ENCODE measurements at places on chromosomes 3 and 15.

DNA sequence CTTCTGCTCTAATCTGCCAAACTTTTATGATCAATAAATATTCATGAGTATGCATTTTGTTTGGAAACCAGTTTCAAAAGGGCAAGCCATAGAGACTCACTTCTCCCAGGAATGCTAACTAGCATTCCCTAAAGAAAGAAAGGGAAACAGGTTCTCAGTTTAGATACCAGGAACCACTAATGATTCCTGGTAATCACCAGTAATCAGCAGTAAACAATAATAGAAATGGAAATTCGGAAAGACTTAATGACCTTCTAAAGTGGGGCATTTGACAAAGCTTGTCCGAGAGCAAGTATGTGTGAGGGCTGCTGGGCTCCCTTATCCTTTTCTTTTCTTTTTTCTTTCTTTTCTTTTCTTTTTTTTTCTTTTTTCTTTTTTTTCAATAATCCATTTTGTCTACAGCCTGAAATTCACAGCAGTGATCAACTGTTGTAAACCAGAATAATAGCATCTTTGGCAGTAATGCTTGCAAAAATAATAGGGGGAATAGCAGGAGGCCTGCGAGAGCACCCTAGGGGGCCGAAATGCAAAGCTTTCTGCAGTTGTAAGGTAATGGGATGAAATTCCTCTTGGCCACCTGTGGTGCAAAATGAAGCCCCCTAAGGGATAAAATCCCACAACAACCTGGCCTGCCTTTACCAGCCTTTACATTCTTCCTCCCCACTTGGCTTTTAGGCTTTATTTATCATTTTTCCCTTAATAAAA lies 253.2 kb downstream of the ZPLD1 start:
- DNase-seq, result no peak

- DNase-seq, result no peak
Measured at GRCh38 chr15:100204771-100205170, 137.0 kb downstream of the ADAMTS17 start.

DNA sequence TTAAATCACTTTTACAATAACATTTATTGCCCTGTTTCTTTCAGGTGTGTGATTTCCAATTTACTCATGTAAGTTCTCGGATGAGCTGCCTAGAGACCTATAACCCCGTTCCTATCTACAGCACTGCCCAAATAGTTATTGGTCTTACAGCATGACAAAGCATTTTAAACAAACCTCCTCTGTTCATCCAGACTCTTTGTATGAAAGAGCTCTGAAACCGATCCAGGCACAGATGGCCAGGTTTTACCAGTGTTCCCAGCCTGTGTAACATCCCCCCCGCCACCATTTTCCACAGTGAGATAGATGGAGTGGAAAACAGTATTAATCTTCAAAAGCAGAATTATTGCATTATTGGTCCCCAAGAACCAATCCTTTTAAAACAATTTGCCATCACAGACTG lies 59.0 kb upstream of the SPTSSB start:
- no peak for DNase-seq

GRCh38 chr3:153284282-153284938 lies 122.4 kb downstream of the RAP2B start:
- peak; percentile 88 for DNase-seq

DNA sequence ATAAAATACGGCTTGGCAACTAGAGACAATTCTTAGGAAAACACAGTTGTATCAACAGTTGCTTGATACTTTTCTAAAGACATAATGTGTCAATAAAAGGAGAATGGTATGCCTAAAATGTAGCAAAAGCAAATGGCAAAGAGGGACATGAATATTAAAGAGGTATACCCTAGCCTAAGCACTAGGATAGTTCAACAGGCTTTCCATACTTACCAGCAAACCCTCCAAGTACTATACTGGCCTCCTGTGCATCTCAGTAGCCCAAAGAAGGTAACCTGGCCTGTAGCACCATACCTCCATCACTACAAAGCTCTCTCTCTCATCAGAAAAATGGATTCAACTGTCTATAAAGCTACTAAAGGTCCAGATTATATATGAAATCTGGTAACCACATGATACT lies 7.5 kb downstream of the SETD2 start:
- DNase-seq, result no peak

DNA sequence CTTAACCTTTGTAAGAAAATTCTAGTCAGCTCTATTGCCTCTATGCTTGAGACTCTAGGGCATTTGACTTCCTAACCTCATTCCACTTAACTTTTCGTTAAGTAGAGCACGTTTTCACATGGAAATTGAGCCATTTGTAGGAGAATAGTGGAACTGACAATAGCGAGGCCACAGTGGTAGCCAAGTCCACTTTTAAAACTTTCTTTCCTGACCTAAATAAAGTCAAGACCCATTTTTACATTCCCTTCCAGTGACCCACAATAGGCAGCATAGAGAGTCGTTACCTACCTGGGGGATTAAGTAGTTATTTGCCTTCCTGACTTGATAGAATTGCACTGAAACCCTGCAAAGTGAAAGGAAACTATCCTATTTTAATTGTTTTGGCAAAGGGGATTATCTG lies 386.0 kb upstream of the NECTIN3 start:
- DNase-seq, result no peak

GRCh38 chr15:78105476-78106241 lies 13.3 kb downstream of the SH2D7 start:
- peak; percentile 64 for DNase-seq

DNA sequence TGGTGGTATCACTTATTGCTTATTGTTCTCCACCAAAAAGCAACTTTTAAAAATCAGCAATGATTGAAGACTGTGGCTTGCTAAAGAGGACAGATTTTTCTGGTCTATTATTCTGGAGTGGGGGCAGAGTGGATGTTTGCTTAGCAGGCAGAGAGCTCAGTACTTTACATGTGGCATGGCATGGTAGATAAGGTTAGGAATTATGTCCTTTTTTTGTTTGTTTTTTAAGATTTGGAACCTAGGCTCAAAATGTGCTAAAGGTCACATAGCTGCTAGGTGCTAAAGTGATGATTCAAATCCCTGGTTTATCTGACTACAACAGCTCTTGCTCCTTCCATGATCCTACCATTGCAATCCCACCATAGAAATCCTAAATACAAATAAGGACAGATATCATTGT lies 331.0 kb upstream of the ADAMTS9 start:
- no peak for DNase-seq

GRCh38 chr3:181616088-181617070 lies 95.3 kb upstream of the SOX2 start:
- no peak for DNase-seq

DNA sequence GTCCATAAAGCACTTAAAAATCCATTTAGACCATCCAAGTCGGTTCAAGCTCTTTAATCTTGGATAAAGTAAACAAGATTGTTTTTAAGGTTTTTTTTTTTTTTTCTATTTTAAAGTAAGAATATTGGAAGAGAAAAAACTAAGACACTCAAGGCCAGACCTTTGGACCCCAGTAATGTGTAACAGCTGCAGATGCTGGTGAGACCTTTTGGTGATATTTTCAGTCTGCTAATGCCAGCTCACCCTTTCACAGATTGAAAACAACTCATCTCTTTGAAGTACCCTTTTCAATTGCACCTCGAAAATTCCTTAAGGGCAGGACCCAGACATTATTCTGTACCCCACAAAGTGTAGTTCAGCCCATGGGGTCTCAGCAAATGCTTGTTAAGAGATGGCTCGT lies 260.7 kb upstream of the CTNNB1 start:
- no peak for DNase-seq

DNA sequence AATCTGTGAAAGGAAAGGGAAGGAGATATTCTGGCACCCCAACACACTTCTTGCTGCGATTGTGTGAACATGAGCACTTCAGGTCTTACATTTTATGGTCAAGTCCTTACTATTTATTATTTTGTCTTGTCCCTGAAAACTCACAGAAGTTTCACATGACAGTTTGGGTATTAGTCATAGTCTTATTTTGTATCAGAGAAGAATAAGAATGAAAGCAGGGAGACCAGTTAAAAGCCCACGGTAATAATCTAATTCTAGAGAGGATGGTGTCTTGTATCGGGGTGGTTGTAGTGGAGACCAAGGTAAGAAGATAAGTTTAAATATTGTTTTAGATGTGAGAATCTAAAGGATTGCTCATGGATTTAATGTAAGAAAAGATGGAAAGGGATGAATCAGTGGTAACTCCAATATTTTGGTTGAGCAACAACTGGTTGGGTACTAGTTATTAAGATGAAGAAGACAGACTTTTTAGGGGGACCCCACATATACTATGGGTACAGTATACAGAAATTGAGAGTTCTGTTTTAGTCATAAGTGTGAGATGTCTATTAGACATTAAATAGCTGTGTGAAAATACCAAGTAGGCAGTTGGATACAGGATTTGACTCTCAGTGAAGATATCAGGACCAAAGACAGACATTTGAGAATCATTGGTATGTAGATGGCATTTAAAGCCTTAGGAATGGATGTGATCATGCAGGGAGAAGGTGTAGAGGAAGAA lies 227.6 kb downstream of the MFSD1 start:
- no peak for DNase-seq

- DNase-seq, result peak; percentile 90
Measured at GRCh38 chr15:60585743-60586708, 107.1 kb upstream of the ICE2 start.

- no peak for DNase-seq
Measured at GRCh38 chr3:13684854-13685253, 135.9 kb downstream of the FBLN2 start.

DNA sequence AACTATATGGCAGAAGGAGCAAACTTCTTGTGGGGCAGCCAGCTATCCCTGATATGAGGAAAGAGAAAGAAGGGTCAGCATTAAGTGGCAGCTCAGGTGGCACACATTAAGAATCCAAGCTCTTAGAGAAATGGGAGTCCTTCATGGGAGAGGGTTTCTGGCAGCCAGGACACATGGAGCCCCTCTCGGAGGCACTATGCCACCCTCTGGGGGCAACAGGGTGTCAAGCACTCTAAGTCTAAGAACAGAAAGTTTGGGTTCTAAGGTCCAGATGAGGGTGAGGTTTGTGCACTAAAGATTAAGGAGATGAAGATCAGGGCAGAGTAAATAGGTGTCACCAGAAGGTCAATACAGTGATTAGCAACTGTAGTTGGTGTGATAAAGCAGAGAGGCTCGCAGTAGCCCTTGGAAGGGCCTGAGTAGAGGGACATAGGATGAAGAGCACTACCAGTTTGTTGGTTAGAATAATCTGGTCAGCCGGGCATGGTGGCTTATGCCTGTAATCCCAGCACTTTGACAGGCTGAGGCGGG lies 89.3 kb downstream of the ST6GAL1 start:
- DNase-seq, result no peak

DNA sequence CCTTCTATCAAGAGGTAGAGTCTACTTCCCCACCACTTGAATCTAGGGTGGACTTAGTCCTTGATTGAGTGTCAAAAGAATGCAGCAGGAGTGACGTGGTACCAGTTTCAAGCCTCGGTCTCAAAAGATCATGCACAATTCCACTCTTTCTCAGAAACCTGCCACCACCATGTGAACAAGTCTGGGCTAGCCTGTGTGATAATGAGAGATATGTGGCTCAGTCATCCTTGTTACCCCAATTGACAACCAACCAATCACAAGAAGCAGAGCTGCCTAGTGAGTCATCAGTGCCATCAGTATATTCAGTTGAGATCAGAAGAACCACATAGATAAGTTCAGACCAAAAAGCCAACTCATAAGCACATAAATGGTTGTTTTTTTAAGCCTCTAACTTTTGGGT lies 374.5 kb downstream of the IL20RB start:
- no peak for DNase-seq

DNA sequence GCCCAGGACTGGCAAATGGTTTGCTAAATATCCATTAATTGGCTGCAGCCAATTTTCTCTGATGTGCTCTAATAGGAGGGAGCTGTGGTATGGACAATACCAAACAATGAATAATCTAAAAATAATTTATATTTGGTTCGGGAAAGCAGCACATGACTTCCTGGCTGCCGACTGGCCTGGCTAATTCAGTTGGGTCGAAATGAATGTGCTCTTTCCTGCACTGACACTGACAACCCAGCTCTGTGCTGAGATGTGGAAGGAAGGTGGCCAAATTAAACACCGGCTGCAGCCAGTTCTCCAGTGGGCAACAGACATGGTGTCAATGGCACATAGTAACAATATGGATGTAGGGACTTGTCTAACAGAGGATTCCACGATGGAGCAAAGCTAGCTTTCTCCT lies 21.1 kb upstream of the COLQ start:
- peak; percentile 65 for DNase-seq

DNA sequence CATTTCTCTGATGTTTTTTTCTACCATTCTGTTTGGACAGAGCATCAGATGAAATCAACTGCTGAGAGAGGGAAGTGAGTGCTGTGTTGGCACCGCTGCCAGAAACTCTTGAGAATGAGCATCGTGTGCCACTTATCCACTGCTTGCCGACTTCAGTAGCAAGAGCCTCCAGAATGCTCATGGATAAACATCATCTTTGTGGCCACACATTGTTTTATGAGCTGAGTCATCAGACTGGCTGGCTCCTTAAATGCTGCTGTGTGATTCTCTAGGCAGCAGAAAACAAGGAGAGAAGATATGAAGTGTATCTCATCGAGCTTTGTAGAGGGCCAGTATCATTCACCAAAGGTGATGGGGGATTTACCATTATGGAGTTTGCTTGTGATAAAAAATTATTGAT lies 3.4 kb upstream of the DOCK3 start:
- DNase-seq, result peak; percentile 65

- no peak for DNase-seq
Measured at GRCh38 chr3:27076815-27077630, 292.2 kb downstream of the NEK10 start.

GRCh38 chr15:22878103-22878502 lies 39.6 kb downstream of the NIPA2 start:
- no peak for DNase-seq

DNA sequence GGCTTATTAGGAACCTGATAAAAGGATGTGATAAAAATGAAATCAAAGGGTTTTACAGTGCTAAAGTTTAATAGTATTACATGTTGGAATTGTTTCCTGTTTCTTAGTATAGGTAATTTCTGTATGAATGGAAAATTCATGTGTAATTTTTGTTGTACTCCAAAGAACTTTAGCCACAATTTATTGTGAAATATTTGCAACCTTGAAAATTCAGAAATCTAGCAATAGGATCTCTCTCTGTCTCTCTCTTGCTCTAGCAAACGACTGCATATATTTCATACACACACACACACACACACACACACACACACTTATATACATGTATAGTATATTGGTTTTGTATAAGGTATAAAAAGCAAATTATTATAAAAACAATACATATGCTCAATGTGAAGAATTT lies 59.6 kb downstream of the PIAS1 start:
- no peak for DNase-seq

DNA sequence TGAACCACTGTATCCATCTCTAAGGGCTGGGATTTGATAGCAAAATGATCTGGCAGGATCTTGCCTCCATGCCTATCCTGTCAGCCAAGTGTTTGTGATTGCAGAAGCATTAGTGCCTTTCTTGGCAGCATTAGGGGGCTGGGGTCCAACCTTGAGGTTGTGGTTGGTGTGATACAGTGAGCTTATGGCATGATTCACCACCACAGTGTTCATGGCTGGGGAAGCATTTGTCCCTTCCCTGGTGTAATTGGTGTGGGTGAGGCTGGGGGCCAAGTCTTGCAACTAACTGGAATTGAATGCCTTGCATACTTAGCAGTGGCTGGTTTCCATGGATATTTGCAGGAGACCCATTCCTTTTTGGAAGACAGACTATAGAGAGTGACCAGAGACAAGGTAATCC lies 271.0 kb upstream of the TBL1XR1 start:
- no peak for DNase-seq

GRCh38 chr3:164458986-164459385 lies 619.3 kb downstream of the SI start:
- DNase-seq, result no peak

GRCh38 chr3:8077126-8077525 lies 424.5 kb upstream of the LMCD1 start:
- no peak for DNase-seq

- no peak for DNase-seq
Measured at GRCh38 chr3:149409351-149409750, 31.9 kb upstream of the TM4SF1 start.

GRCh38 chr3:120446891-120447668 lies 3.7 kb downstream of the FSTL1 start:
- no peak for DNase-seq

Data from dermis blood vessel endothelial cell (primary cell).